Kidney (tissue), 22 donors: ENCODE measurements at places on chromosomes 3 and 15. TPM values are rescaled to one million over a fixed set of nuclear protein-coding genes. Genes with fewer than 3 reads are reported as not detected.

The MUSTN1 gene
- 47.8 TPM for polyA plus RNA-seq

The ZNF660 gene
- polyA plus RNA-seq = 0.69 TPM

The POLR2M gene
- polyA plus RNA-seq = 16.5 TPM

The CD276 gene
- polyA plus RNA-seq = 25.0 TPM

The REC114 gene
- polyA plus RNA-seq = not detected

The APBA2 gene
- polyA plus RNA-seq = 1.0 TPM

The RGMA gene
- 4.4 TPM for polyA plus RNA-seq

The SAMMSON gene
- not detected for polyA plus RNA-seq

- H3K4me3 ChIP-seq = no peak overlapping the region
- no peaks in the 10 kb centered on the region for H3K27me3 ChIP-seq
- no peaks in the 10 kb centered on the region for H3K36me3 ChIP-seq
- no peak for DNase-seq
These were observed 15.0 kb downstream of the PRKAR2A start for GRCh38 chr3:48832684-48833083.

GRCh38 chr3:120177151-120177550 lies 82.9 kb upstream of the GSK3B start:
- DNase-seq = peak; percentile 67
- no peaks in the 10 kb centered on the region for H3K27me3 ChIP-seq
- H3K4me1 ChIP-seq = no peaks in the 10 kb centered on the region
- no peak overlapping the region for H3K27ac ChIP-seq
- H3K4me3 ChIP-seq = no peak overlapping the region

DNA sequence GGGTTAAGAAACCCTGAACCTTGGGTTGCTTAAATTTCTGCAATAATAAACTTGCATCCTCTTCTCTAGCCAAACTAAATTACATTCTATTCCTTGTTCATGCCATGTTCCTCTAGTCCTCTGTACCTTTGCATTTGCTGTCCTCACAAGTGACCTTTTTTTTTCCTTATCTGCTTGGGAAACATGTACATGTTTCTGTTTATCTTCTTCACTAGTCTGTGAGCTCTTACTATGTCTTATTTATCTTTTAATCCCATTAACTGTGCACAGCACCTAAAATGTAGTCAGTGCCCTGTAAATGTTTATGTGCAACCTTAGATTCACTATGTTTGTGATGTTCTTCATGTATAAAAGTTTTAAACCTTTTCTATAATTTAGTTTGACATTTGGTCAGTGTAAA lies 61.9 kb downstream of the REC114 start:
- H3K4me1 ChIP-seq = no peaks in the 10 kb centered on the region
- no peak for DNase-seq
- no peaks in the 10 kb centered on the region for H3K36me3 ChIP-seq
- H3K4me3 ChIP-seq = no peak overlapping the region
- H3K27ac ChIP-seq = no peak overlapping the region

DNA sequence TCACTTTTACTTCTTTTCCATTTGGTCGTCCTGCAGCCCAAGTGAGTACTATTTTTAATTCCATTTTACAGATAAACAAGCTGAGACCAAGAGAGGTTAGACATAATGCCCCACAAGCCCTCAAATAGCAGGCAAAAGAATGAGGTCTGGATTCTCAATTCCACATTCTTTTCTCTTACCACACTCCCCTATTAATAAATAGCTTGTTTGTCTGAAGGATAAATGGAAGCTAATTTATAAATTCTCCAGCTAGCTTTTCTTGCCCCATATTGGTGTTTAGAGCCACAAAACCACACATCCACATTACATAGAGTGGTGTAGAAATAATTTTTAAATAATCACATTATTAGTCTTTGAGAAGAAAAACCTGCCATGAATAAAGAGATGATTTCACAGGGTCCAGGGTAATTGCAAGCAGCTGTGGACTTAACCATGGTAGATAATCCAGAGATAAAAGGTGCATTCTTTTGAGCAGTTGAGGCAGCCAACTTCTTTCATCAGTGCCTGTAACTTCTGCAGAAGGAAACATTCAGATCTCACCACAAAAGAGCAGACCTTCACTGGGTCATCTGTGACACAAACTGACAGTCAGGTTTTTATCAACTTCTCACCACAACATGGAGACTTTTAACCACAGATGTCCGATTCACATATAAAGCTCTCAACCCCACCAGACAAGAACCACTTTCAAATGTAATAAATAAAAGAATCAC lies 313.4 kb upstream of the STT3B start:
- no peak overlapping the region for H3K4me3 ChIP-seq
- H3K4me1 ChIP-seq = no peaks in the 10 kb centered on the region
- no peaks in the 10 kb centered on the region for H3K36me3 ChIP-seq
- no peak overlapping the region for H3K27ac ChIP-seq

GRCh38 chr3:178474526-178474925 lies 61.7 kb upstream of the KCNMB2 start:
- no peak overlapping the region for H3K4me3 ChIP-seq
- no peaks in the 10 kb centered on the region for H3K27me3 ChIP-seq
- DNase-seq = no peak
- no peaks in the 10 kb centered on the region for H3K36me3 ChIP-seq
- H3K27ac ChIP-seq = no peak overlapping the region

DNA sequence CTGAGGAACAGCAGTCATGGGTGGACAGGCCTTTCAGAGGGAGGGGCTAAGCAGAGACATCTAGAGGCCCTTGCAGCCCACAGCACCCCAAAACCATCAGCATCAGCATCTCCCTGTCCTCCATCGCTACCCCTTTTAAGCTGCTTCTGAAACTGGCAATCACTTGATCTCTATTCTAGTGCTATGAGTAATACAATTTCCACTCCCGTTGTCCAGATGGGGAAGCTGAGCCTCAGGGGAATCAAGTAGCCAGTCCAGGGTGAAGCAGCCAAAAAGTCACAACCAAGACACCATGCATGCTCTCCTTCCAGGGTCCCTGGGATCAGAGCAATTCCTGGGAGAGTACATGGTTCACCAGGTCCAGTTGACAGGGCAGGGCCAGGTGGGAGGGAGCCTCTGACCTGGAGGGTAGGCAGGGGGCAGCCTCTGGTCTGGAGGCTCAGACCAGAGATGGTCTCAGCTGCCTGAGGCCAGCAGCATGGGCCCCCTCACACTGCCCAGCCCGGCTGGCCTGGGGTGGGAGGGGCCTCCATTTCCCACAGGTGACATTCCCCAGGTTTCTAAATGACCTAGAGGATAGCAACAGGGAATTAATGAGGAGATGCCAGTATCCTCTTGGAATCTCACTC lies 30.0 kb downstream of the KLHL25 start:
- H3K36me3 ChIP-seq = no peaks in the 10 kb centered on the region
- H3K4me3 ChIP-seq = no peak overlapping the region
- H3K27me3 ChIP-seq = no peaks in the 10 kb centered on the region
- peak overlapping the region; percentile 33 for H3K27ac ChIP-seq
- no peak for DNase-seq
- no peaks in the 10 kb centered on the region for H3K4me1 ChIP-seq

DNA sequence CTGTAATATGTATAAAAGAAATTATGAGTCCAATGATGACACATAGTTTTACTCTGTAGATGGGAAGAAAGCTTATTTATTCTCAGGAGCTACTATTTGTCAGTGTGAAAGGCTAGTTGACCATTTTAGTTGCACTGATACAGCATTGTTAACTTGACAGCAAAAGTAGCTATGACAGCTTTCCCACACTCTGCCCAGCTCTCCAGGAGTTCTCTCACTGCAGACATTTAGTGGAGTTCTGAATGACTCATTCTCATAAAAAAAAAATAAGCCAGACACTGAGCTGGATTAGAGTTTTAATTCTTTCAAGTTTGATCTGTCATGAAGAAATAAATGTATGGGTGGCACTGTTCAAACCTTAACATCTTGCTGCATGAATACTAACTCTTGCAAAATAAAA lies 77.2 kb upstream of the CFAP20DC start:
- H3K4me3 ChIP-seq = no peak overlapping the region
- H3K27ac ChIP-seq = no peak overlapping the region
- no peak for DNase-seq
- H3K4me1 ChIP-seq = no peaks in the 10 kb centered on the region

GRCh38 chr3:49747792-49748480 lies 24.2 kb upstream of the GMPPB start:
- H3K4me1 ChIP-seq = no peaks in the 10 kb centered on the region
- H3K4me3 ChIP-seq = no peak overlapping the region
- no peaks in the 10 kb centered on the region for H3K27me3 ChIP-seq
- no peak for DNase-seq
- H3K36me3 ChIP-seq = no peaks in the 10 kb centered on the region
- no peak overlapping the region for H3K27ac ChIP-seq

GRCh38 chr3:6222069-6222468 lies 638.8 kb upstream of the GRM7 start:
- H3K27ac ChIP-seq = no peak overlapping the region
- H3K4me3 ChIP-seq = no peak overlapping the region
- DNase-seq = no peak
- H3K4me1 ChIP-seq = no peaks in the 10 kb centered on the region
- no peaks in the 10 kb centered on the region for H3K27me3 ChIP-seq

DNA sequence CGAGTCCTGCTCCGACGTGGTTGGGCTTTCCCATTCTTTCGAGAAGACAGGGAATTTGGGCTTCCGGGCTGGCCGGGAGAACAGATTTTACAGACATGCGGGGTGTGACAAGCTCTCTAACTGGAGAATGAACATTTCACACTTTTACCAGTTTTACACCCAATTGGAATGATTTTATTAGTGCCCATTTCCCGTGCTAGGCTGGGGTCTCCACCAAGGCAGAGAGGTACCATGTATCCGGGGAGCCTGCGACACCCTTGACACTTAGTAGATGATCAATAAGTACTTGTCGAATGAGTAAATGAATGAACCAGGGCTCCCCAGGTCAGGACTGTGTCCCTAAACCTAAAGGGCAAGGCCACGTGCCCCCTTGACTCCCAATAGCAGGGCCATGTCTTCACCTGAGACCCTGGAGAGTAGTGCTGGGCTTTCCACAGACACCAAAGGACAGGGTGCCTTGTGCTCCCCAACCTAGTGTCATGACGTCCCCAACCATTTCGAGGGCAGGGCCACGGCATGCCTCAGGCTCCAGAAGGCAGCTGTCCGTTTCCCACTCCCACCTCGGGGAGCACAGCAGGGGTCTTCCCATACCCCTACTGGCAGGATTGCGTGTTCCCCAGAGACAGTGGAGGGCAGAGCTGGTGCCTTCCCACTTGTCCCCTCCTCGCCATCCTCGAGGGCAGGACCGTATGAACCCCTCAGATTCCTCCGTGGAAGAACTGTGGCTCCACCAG lies 679 bp upstream of the MYD88 start:
- peaks cover 25% of the 10 kb centered on the region for H3K36me3 ChIP-seq
- no peaks in the 10 kb centered on the region for H3K27me3 ChIP-seq
- peaks cover 35% of the 10 kb centered on the region for H3K4me1 ChIP-seq
- H3K4me3 ChIP-seq = peak overlapping the region; percentile 82
- H3K27ac ChIP-seq = peak overlapping the region; percentile 85

- no peaks in the 10 kb centered on the region for H3K4me1 ChIP-seq
- H3K4me3 ChIP-seq = no peak overlapping the region
- DNase-seq = no peak
- H3K27ac ChIP-seq = no peak overlapping the region
These were observed 301.4 kb upstream of the TGFBR2 start for GRCh38 chr3:30305021-30305420.

GRCh38 chr3:72223116-72223515 lies 438.2 kb upstream of the PROK2 start:
- H3K27ac ChIP-seq = no peak overlapping the region
- H3K4me1 ChIP-seq = no peaks in the 10 kb centered on the region
- DNase-seq = no peak

GRCh38 chr3:130915567-130916292 lies 21.8 kb downstream of the ATP2C1 start:
- no peaks in the 10 kb centered on the region for H3K36me3 ChIP-seq
- H3K4me3 ChIP-seq = no peak overlapping the region
- H3K27ac ChIP-seq = no peak overlapping the region
- H3K4me1 ChIP-seq = no peaks in the 10 kb centered on the region

DNA sequence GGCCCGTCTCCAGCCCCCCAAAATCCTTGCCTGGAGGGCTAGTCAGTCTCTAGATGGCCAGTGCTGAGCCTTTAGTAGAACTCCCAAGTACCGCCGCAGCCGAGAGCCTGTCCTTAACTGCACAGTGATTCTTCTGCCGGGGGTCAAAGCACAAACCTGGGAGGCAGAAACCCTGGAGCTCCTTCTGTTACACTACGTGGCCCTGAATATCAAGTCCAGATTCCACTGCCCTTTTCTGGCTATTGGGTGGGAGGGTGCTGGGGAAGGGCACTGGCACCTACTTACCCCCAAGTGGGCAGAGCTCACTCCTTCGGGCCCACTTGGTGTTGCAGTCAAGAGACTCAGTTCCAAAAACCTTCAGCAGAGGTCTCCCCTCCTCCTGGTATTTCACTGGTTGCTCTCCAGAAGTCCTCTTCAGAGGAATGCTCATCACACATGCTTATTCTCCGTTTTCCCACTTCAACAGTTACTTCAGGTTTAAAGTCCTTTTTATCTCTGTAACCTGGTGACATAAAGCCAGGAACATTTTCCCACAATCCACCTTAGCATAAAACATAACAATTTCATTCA lies 10.8 kb downstream of the PDHB start:
- no peak for DNase-seq
- H3K27me3 ChIP-seq = no peaks in the 10 kb centered on the region
- H3K4me3 ChIP-seq = no peak overlapping the region
- no peak overlapping the region for H3K27ac ChIP-seq
- H3K36me3 ChIP-seq = peaks cover 2% of the 10 kb centered on the region
